ENCODE measurements at places on chromosomes 7 and 10.

DNA sequence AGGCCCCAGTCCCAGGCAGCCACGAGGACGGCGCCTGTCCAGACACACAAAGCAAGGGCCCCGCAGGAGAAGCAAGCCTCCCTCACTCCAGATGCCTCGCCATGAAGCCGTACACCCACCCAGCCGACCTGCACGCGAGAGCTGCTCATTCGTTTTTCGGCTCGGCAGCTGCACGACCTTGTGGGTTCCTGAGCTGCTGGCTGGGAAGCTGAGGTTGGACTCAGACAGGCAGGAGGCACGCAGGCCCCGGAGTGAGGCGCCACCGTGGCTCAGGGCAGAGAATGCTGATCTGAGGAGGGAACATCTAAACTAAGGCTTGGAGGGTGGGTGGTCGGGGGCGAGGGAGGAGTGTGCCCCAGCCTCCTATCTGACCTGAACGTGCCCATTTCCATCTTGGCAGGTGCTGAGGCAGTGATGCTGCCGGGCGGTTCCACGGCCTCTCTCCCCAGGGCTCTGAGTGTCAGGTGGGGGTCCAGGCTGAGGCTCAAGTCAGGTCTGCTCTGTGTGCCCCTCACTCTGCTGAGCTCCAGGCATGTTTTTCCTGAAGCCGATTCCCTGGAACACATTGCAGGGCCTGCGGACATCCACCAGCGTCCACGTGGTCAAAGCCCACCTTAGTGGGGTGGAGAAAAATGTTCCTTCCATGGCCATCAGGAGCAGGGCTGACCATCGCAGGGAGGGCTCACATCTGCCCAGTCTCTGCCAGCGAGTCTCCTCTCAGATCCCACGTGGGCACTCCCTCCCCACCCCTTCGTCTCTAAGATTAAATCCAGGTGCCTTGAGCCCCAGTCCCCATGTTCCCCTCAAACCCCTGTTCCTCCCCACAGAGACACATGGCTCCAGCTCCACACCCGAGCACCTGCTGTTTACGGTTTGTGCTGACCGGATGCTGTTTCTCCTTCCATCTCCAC lies 28.1 kb upstream of the FAM20C start:
- no peak for DNase-seq

GRCh38 chr7:140160308-140160707 lies 16.5 kb downstream of the KDM7A start:
- no peak for DNase-seq

- no peak for DNase-seq
These were observed 254.0 kb upstream of the LRGUK start for GRCh38 chr7:133873187-133873586.

- DNase-seq = no peak
These were observed 218.5 kb upstream of the TMEM196 start for GRCh38 chr7:19991936-19992335.

DNA sequence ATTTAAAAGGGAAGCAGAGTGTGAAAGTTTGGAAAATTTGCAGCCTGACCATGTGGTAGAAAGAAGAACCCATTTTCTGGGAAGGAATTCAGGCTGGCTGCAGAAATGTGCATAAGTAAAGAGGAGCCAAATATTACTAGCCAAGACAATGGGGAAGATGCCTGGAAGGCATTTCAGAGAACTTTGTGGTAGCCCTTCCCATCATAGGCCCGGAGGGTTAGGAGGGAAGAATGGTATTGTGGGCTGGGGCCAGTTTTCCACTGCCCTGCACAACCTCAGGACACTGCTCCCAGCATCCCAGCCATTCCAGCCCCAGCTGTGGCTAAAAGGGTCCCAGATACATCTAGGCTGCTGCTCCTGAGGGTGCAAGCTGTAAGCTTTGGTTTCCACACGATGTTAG lies 278.5 kb upstream of the BMPER start:
- DNase-seq = no peak

Data from NCI-H1436 treated with DMSO at 0.1 percent for 48 hours (cell line).